ENCODE measurements at places on chromosomes 4 and X.

GRCh38 chr4:57148177-57148576 lies 38.0 kb upstream of the IGFBP7 start:
- DNase-seq = no peak

- DNase-seq = no peak
Observed at GRCh38 chr4:123597586-123597985, 201.0 kb downstream of the SPRY1 start.

DNA sequence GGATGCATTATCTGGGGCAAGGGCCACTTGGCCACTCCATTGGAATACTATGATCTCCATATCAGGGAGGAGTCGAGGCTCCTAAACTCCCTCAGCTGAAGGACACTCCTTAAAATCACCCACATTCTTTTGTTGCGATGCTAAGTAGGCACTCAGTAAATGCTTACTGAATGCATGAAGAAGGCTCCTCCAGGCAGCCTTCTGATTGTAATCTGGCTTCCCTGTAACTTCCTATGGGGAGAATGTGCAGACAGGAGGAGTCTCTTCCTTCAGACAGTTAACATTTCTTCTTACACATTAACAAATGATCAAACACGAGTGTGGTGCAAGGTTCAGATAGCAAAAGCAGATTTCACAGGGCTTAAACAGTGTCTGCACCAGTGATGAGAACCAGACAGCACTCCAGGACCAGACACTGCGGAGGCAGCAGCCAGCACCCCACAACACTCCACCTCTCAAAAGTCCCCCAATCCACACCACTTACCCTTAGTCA lies 21.4 kb upstream of the USO1 start:
- DNase-seq = no peak

GRCh38 chr4:144750348-144750747 lies 104.4 kb downstream of the HHIP start:
- DNase-seq = no peak

DNA sequence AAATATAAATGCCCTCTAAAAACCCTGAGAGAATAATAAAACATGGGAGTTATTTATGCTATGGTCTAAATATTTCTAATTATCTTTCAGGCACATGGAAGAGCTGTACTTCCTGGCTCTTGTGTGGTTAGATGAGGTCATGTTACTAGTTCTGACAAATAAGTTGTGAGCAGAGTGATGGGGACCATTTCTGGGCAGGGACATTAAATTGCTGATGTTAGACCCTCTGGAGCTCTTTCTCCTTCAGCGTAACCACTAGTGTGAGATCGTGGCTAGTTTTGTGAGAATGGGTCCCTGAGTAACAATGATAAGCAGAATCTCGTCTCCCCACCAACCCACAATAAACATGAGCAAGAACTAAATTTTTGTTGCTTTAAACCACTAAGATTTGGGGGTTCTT lies 108.0 kb downstream of the MAML3 start:
- no peak for DNase-seq

- no peak for DNase-seq
Observed at GRCh38 chr4:148795156-148795864, 353.1 kb upstream of the NR3C2 start.

DNA sequence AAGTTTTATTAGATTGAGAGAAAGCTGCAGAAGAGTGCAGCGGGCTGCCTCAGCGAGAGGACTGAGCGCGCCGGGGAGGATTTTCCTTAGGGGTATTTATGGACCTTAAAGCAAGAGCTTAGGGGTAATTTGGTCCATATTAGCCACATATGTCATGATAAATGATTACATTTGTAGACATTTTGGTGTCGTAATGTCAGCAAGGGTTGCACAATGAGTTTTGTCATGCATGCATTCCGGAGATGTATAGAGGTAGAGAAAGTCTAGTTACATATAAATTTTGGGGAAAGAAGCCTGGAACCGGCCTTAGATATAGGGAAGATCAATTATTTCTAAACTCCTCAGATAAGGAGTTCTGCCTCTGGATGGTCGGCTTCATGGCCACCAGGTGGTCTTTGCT lies 10.0 kb downstream of the MGST2 start:
- DNase-seq = no peak

DNA sequence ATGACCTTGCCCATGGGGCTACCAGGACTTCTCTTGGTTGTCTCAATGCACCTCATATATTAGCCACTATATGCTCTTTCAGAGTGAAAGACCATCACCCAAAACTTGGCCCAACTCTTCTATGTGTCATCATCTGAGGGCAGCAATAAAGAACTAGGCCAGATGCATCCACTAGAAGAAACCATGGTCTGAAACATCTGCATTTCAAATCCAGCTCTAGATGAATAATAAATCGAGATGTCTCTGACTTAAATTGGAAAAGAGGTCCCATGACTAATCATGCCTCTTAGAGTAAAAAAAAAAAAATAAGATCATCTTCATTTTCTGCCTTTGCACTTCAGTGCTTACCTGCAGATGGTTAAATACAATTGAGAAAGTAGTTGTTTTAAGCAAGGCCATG lies 397.6 kb upstream of the PITX2 start:
- no peak for DNase-seq

DNA sequence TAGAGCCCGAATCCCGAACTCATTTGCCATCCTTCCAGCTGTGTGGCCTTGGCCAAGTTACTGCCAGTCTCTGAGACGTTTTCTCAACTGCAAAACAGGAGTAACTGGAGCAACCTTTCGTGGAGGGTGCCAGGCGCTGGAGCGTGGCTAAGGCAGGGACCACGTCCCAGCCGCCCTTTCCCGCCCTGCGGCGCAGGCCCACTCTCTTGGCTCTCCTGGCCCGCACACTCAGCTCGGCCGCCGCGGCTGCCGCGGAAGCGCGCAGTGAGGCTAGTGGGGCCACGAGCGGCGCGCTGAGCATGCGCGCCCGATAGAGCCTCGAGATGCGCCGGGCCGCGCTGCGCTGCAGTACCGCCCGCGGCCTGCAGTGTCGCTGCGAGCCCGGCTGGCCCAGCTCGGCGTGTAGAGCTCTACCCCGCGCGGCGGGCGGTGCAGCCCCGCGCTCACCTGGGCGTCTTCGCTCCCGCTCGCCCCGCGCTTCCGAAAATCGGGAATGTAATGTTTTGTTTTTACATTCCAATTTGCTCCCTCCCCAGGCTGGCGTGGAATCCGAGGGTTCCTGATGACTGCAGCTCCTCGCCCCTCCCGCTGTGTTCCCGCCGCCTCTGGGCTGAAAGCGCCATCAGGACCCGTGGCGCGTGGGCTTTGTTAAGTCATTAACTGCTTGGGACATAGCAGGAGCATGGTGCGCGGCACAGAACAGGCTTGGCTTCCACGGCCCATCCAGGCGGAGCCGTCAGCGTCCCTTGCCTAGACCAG lies 4.0 kb upstream of the ZNF518B start:
- peak; percentile 74 for DNase-seq

DNA sequence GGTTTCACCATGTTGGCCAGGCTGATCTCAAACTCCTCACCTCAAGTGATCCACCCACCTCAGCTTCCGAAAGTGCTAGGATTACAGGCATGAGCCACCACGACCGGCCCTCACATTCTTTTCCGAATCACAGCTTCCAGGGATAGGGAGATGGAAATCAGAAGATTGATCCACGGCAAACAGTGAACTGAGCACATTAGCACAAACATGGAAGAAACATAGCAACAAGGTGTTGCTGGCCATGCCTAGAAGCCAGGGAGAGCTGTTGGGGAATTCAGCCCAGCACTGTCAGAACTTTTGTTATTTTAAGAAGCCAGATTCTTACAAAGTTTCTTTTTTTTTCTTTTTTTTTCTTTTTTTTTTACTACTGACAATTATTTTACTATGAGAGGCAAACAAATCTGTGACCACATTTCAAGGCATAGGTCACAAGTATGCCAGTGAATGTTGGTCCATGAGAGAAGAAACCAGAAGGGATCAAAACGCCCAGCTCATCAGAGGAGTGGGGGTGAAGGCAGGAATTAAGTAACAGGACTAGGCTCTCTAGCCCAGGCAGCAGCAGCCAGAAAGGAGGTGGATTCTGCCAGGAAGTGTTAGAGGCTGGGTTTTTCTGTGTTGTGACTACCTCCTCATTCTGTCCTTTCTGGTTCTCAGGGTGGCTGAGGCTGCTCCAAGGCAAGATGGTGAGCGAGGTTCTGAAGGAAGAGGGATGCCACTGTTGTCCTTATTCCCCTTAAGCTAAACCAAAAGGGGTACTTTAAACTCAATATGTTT lies 44.1 kb downstream of the TEC start:
- no peak for DNase-seq

DNA sequence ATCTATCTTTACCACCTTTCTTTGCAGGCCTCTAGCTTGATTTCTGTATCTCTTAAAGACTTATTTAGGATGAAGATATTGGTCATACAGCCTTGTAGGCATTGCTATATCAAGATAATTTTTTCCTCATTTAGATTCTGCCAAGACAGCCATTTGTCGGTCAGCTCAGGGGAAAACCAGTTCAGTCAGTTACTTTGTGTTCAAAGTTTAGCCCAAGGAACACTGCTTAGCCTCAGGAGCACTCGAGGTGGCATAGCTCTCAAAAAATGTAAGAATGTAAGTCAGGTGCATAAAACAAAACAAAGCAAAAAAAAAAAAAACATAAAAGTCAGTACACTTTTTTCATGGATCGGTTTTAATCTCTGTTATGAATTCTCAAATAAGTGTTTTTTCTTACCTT lies 43.4 kb downstream of the NRK start:
- no peak for DNase-seq

DNA sequence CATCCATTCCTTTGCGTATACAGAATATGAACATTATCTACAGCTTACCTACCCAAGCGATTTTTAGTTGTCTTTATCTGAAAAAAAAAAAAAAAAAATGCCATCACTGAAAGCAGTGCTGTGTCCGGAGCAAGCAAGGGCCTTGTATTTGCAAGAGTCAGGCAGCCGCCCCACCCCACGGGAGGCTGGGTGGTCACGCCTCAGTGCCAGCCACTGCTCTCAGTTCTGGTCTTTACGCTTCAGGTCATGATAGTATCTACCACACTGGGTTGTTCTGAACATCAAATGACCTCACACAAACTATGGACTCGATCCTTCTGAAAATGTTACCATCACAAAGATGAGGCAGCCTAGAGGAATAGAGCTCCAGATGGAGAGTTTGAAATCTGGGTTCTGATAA lies 62.7 kb upstream of the HELT start:
- no peak for DNase-seq

- DNase-seq = no peak
Observed at GRCh38 chrX:7432901-7433300, 284.9 kb upstream of the PUDP start.

GRCh38 chrX:40651620-40652223 lies 4.4 kb upstream of the CXorf38 start:
- DNase-seq = peak; percentile 75

DNA sequence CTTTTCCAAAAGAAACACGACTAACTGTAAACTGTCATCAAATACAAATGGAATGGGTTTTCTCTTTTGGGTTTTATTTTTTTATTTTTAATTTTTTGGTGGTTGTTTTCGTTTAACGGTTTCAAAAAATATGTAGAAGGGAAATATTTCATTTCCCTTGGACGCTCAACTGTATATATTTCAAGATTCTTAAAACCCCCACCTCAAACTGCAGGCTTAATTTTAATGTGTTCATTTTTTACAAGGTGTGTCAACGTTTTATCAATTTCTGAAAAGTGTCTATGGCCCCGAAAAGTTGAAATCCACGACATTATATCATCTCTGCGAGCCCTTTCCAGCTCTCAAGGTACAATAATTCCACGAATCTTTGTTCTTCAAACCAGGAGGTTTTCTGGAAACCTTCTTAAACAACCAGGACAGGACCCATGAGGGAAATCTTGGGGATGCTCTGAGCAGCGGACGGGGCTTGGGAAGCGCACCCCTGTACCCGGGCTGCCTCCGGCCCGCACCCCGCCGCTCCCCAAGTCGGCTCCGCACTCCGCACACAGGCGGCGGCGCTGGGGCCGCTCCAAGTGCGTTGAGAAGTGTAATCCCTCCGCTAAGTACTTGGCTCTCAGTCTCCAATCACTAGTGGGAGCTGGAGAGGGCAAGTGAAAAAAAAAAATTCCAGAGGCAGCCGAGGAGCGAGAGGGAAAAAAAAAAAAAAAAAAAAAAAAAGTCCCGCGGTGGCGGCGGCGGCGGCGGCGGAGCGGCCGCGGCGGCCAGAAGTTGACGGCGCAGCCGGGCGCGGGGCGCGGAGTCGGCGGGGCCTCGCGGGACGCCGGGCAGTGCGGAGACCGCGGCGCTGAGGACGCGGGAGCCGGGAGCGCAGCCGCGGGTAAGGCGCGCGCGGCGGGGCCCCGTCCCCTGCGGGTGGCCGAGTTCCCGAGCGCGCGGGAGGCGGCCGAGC lies at the start of gene BMPR1B:
BMPR1B (plus strand) TSS at position 764 of the 949 bp plus-strand sequence. CDS start 346,470 bp downstream, outside the sequence.
- no peak for DNase-seq

- DNase-seq = no peak
Observed at GRCh38 chr4:142130666-142131065, 494.3 kb downstream of the IL15 start.

- DNase-seq = no peak
Observed at GRCh38 chr4:186724864-186725468, 1.3 kb upstream of the FAT1 start.

DNA sequence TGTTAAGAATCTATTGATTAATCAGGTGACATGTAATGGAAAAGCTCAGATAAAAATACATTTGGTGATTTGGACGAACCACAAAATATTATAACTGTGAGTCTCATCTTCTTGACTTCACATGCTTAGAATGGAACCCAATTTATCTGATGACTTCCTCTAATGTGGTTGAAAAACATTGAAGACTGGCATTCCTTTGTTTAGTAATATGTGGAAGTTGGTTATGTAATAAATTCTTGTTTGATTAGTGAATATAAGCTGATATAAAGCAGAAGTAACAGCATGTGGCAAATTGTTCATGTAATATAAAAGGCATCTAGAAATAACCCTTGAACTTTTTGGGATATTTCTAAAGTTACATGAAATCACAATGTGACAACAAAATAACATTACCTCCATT lies 9.7 kb downstream of the GIMD1 start:
- no peak for DNase-seq

- no peak for DNase-seq
Observed at GRCh38 chr4:69830560-69831269, 29.2 kb downstream of the SULT1E1 start.

DNA sequence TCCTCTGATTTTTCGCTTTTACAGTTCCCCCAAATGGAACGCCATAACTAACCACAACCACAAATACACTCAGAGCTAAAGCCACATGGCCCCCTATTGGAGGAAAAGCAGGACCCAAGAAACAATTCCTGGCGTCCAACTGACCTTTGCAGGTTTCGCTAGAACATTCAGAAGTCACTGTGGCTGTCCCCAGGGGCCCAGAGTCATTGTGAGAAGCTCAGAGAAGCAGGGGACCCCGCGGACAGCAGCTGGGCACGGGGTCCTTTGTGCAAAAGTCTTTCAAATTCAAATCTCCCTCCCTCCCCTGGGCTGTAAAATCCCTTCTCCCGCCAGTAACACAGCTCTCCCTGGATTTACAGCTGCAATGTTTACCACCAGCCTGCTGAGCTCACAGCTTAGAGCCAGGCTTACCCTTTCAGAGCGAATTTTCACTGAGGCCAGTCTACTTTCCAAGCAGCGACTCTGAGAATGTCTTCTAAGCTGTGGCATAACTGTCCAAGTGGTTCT lies 214.8 kb downstream of the CRLF2 start:
- DNase-seq = no peak

- DNase-seq = no peak
Observed at GRCh38 chr4:165383591-165384073, 4.8 kb downstream of the CPE start.
